ENCODE measurements at places on chromosomes 12 and 14.

- no peak for DNase-seq
- H3K4me3 ChIP-seq = no peak overlapping the region
- no peaks in the 10 kb centered on the region for H3K4me1 ChIP-seq
Observed at GRCh38 chr12:86006727-86007126, 132.6 kb downstream of the NTS start.

GRCh38 chr12:120453977-120454376, 7.7 kb downstream of the GATC start:
- no peak overlapping the region for H3K27ac ChIP-seq
- peaks cover 8% of the 10 kb centered on the region for H3K4me1 ChIP-seq
- no peak for DNase-seq
- H3K27me3 ChIP-seq = peaks cover 5% of the 10 kb centered on the region
- peaks cover 18% of the 10 kb centered on the region for H3K36me3 ChIP-seq
- no peak overlapping the region for H3K4me3 ChIP-seq

GRCh38 chr12:67709367-67709954, 60.9 kb downstream of the DYRK2 start:
- peaks cover 62% of the 10 kb centered on the region for H3K4me1 ChIP-seq
- no peak overlapping the region for H3K4me3 ChIP-seq
- no peak for DNase-seq
- no peak overlapping the region for H3K27ac ChIP-seq

GRCh38 chr14:89641495-89642175, 224.6 kb upstream of the FOXN3 start:
- no peak overlapping the region for H3K4me3 ChIP-seq
- H3K4me1 ChIP-seq = peaks cover 10% of the 10 kb centered on the region
- H3K27ac ChIP-seq = no peak overlapping the region
- no peaks in the 10 kb centered on the region for H3K27me3 ChIP-seq

DNA sequence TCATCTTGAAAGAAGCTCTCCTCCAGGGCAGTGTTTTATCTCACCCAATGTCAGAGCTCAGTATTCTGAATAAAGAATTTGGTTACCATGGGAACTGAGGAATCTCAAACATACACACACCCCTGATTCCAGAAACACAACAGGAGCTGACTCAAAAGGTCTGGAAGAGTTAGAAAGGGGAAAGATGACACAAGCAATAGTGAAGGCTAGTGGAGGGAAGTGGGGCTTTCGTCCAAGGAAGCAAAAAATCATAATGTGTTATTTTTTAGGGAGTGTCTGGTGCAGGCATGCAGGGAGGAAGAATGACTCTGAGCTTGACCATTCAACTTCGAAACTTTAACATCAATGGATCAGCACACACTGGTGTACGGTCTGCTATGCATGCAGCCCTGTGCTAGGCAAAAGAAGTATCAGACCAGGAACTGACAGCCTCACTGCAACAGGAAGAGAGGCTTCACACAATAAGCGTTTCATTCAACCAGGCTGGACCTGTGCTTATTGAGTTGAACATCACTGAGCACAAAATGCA, 20.3 kb downstream of the HEBP1 start:
- no peak overlapping the region for H3K27ac ChIP-seq
- peak; percentile 99 for DNase-seq
- peaks cover 24% of the 10 kb centered on the region for H3K36me3 ChIP-seq
- H3K4me1 ChIP-seq = peaks cover 35% of the 10 kb centered on the region
- no peak overlapping the region for H3K4me3 ChIP-seq
- H3K27me3 ChIP-seq = no peaks in the 10 kb centered on the region

GRCh38 chr12:101172316-101172715, 37.7 kb downstream of the SLC5A8 start:
- no peak overlapping the region for H3K4me3 ChIP-seq
- H3K27ac ChIP-seq = no peak overlapping the region
- peaks cover 2% of the 10 kb centered on the region for H3K27me3 ChIP-seq

DNA sequence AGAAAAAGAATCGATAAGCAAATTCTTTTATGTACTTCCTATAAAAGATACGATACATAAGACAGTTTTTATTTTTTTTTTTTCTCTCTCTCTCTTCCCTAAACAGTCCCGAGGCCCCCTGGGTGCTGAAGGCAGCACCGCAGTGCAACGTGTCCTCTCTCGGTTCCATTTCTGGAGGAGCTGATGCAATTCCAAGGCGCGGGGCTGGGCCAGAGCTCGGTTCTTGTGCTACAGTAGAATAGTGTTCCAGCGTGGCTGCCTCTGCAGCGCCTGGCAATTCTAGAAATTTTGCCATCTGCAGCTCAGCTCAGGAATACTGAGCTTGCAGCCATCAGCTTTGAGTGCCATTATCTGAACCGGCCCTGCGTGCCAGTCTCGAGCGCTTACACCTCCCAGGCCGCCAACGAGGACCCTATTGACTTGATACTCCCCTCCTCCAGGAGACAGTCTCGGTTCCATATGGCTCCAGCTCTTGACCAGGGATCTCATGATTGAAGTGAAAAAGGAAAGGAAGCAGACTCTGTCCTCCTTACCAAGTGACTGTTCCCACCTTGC, 630 bp downstream of the ALDH1L2 start:
- peaks cover 12% of the 10 kb centered on the region for H3K36me3 ChIP-seq
- DNase-seq = peak; percentile 71
- no peaks in the 10 kb centered on the region for H3K27me3 ChIP-seq
- peak overlapping the region; percentile 94 for H3K27ac ChIP-seq
- peak overlapping the region; percentile 97 for H3K4me3 ChIP-seq

DNA sequence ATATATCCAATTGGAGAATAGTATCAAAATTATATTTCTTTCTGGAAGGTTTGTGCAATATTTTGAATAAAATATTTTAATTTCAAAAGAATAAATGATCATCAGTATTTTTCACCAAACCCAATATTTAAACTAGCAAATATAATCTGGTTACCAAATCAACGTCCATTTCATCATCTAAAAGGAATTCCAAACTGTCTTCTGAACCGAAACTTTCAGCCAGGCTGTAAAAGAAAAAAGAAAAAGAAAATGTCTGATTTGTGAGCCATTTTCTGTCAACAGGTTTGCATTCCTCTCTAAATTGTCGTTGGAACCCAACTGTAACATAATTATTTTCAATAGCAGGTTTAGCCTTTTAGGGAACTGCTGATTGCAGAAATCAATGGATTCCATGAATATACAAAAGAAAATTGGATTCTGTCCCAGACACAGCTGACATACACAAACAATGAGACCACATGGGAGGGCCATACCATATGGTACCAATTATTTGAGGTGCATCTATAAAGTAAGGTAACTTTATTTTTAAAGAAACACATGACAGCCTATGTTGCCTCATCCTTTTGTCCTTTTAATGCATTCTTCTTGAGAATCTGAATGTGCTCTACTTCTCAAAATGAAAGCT, 22.7 kb downstream of the SNRPF start:
- peaks cover 20% of the 10 kb centered on the region for H3K4me1 ChIP-seq
- peaks cover 1% of the 10 kb centered on the region for H3K27me3 ChIP-seq
- DNase-seq = peak; percentile 7
- H3K36me3 ChIP-seq = no peaks in the 10 kb centered on the region
- no peak overlapping the region for H3K27ac ChIP-seq
- H3K4me3 ChIP-seq = no peak overlapping the region

DNA sequence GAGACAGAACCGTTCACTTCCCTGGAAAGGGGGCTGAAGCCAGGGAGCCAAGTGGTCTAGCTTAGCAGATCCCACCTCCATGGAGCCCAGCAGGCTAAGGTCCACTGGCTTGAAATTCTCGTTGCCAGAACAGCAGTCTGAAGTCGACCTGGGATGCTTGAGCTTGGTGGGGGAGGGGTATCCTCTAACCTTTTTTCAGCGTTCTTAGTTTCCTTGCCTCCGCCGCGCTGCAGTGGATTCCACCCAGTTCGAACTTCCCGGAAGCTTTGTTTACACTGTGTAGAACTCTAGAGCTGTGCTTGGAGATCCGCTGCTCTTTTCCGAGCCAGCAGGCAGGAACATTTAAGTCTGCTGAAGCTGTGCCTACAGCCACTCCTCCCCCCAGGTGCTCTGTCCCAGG, 45.2 kb upstream of the FKBP4 start:
- H3K27ac ChIP-seq = no peak overlapping the region
- H3K4me1 ChIP-seq = no peaks in the 10 kb centered on the region
- no peak overlapping the region for H3K4me3 ChIP-seq
- no peak for DNase-seq
- H3K27me3 ChIP-seq = peaks cover 33% of the 10 kb centered on the region

DNA sequence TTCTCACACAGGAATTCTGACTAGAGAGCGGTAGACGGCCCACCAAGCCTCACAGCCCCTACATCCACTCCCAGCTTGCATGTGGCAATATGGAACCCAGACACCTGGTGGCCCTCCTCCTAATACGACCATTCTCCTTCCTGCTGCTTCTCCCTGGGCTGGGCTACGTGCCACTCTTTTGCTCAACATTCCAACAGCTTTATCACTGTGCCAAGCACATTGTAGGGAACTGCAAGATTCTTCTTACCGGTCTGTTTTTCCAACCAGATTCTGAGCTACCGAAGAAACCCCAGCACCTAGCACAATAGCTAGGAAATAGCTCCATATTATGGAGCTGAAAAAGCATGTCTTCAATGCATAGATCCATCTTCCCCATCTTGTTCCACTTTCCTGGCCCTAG, 58.1 kb downstream of the STXBP6 start:
- peaks cover 2% of the 10 kb centered on the region for H3K27me3 ChIP-seq
- no peaks in the 10 kb centered on the region for H3K4me1 ChIP-seq
- no peak overlapping the region for H3K4me3 ChIP-seq
- H3K36me3 ChIP-seq = peaks cover 14% of the 10 kb centered on the region

DNA sequence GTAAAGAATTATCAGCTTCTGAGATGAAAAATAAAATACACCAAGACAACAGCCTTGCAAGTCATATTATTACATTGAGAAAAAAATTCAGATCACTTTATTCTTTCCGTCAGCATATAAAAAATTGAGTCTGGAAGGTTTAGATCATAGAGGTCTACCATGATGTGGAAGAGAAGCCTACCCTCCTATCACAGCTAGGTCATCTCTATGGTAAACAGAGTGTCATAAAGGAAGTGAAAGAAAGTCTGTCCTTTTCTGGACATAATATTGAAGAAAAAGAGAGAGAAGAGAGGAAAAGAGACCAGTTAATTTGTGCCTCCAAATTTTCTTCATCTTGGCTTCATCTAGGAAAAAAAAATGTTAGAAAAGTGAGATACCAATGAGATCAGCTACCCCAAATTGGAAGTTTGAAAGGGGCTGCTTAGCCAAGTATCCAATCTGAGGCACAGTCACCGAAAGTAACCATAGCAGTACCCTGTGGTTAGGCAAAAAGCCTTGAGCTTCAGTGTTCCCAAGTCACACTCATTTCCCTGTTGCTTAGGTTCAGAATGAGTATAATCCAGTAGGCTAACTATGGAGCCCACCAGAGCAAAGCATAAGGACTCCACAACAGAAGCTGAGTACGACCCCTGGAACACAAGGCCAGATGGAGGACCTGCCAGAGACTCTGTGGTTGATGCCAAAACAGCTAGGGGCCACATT, 38.1 kb downstream of the DUSP6 start:
- H3K27ac ChIP-seq = no peak overlapping the region
- H3K4me3 ChIP-seq = no peak overlapping the region
- H3K4me1 ChIP-seq = peaks cover 9% of the 10 kb centered on the region
- H3K27me3 ChIP-seq = no peaks in the 10 kb centered on the region
- DNase-seq = no peak
- H3K36me3 ChIP-seq = no peaks in the 10 kb centered on the region

- H3K4me3 ChIP-seq = no peak within 1 kb of the TSS
- H3K36me3 ChIP-seq = no peaks in the 10 kb centered on the region
- H3K27ac ChIP-seq = no peak within 1 kb of the TSS
- H3K4me1 ChIP-seq = peaks cover 34% of the 10 kb centered on the region
- H3K27me3 ChIP-seq = peaks cover 5% of the 10 kb centered on the region
Observed at GRCh38 chr14:99644723-99645544, at the start of gene HHIPL1. HHIPL1 (plus strand) TSS chr14:99645129; CDS start chr14:99645208, 79 bp downstream.

DNA sequence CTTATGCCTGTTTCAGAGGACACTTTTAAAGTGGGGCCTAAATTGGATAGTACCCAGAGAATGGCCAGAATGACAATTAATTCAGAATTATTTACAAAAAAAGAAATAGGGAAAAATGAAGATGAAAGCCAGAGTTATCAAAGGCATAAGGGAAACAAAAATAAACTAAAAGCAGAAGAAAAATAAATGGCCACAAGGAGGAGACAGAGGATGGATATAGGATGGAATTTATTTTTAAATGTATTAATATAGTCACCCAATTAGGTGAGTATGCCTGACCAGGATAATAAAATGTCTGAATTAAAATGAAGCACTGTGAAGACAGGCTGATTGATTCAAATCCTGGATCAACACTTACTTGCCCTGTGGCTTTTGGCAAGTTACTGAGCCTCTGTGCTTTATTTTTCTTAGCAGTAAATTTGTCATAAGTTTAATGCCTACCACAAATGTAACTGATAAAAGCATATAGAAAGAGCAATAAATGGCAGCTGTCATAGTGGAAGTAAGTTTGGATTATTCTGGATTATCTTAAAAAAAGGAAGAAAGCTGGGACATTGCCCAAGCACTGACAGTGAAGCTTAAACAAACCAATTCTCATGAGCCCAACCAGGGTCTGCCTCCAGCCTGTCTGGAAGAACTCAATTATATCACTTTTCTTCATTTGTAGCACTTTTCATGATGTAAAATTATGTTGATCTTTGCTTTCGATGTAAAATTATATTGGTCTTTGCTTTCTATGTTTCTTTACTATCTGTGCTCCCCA, 3.5 kb downstream of the CLEC9A start:
- peaks cover 63% of the 10 kb centered on the region for H3K4me1 ChIP-seq
- peak; percentile 7 for DNase-seq
- no peak overlapping the region for H3K4me3 ChIP-seq
- H3K27me3 ChIP-seq = no peaks in the 10 kb centered on the region
- peaks cover 4% of the 10 kb centered on the region for H3K36me3 ChIP-seq
- H3K27ac ChIP-seq = peak overlapping the region; percentile 36

DNA sequence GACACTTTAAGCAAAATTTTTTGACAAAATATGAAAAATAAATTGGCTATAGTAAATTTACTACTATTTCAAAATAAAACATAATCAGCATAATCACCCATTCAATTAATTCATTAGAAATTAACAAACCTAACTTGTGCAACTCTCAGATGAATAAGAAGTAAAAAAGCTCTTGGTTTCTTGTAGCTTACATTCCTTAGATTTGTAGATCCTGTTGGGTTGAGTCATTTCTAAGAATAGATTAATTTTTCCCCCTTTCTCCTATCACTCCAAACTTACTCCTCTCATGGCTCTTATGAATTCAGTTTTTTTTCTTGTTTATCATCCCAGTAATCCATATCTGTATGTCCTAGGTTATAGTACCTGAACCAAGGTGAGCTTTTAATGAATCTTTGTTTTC, 230.9 kb upstream of the LRIG3 start:
- H3K4me1 ChIP-seq = peaks cover 31% of the 10 kb centered on the region
- no peaks in the 10 kb centered on the region for H3K27me3 ChIP-seq
- H3K4me3 ChIP-seq = peak overlapping the region; percentile 13
- peak; percentile 29 for DNase-seq
- peaks cover 20% of the 10 kb centered on the region for H3K36me3 ChIP-seq

GRCh38 chr12:8057839-8058238, 8.3 kb downstream of the C3AR1 start:
- peak; percentile 33 for DNase-seq
- peaks cover 15% of the 10 kb centered on the region for H3K4me1 ChIP-seq
- no peak overlapping the region for H3K4me3 ChIP-seq
- H3K27ac ChIP-seq = peak overlapping the region; percentile 6

GRCh38 chr12:80551897-80552296, 107.9 kb downstream of the PTPRQ start:
- H3K36me3 ChIP-seq = no peaks in the 10 kb centered on the region
- H3K27me3 ChIP-seq = no peaks in the 10 kb centered on the region
- no peak overlapping the region for H3K27ac ChIP-seq
- H3K4me1 ChIP-seq = peaks cover 14% of the 10 kb centered on the region
- peak; percentile 95 for DNase-seq
- no peak overlapping the region for H3K4me3 ChIP-seq

Measured in HFFc6 (cell line).